ENCODE measurements at places on chromosomes 2 and 18.

- no peak for DNase-seq
These were observed 188.9 kb upstream of the FAM98A start for GRCh38 chr2:33788044-33788443.

GRCh38 chr2:43441195-43441594 is 154.6 kb downstream of the THADA start:
- no peak for DNase-seq

DNA sequence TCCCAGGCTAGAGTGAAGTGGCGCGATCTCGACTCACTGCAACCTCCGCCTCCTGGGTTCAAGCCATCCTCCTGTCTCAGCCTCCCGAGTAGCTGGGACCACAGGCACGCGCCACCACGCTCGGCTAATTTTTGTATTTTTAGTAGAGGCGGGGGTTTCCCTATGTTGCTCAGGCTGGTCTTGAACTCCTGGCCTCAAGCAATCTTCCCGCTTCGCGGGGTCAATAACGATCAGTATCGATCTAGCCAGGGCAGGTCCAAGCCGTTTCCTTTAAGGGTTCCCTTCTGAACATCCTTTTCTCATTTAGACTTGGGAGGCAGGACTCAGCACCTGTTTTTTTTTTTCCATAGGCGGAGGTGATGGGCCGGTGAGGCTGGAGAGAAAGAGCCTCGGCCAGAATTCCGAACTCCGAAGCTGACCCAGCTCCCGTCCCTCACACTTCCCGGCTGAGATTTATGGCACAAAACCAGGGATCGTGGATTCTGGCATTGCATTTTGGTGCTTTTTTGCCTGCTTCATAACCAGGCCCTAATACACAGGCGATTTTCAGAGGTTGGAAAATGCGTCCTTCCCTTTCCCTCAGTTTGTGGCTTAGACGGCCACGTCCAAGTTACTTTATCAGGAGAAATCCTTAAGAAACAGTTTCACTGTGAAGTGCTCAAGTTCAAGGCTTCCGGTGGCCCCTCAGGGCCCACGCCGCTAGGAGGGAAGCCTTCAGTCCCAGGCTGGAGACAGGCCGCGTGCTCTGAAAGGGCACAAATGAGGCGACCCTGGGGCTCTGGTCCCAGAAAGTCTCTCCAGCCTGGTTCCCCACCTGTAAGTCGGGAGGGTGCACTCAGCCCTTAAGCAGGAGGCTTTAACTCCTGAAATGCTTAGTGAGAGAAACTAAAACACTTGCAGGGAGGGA is 998 bp upstream of the SLC66A3 start:
- no peak for DNase-seq

DNA sequence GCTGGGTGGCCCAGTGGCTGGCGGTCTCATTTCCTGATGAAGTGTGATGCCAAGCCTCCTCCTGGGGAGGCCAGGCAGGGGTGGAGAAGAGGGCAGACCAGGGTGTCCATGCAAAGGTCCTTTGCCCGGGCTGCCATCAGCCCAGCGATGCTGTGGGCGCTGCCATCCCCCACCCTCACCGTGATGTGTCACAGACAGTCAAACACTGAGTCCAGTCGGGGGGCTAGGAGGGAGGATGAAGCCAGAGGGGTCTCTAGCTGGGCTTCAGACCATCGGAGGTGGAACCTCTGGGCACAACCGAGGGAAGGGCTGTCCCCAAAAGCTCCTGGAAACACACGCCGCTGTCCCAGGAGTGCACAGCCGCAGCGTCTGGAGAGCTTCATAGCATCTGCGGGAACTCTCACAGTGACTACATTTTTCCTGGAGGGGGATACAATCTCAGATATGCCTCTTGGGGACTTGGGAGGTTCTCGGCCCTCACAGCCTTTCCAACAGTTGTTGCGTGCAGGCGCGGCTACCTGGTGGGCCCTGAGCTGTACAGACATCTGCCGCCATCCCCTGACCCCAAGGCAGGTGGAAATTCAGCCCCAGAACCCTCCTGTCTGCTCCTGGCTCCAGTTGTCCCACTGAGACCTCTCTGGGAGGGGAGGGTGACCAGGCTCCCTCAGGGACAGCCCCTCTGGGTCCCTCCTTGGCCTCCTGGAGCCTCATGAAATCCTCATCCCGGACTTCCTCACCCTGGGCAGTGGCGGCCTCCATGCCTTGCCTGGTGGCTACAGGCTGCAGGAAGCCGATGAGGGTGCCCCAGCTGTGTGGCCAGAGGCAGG is 26.5 kb upstream of the OTOS start:
- DNase-seq: no peak

- no peak for DNase-seq
These were observed 530.7 kb downstream of the CBLN2 start for GRCh38 chr18:72013427-72013850.

- DNase-seq: no peak
These were observed 714.7 kb downstream of the EPHA4 start for GRCh38 chr2:220857368-220857767.

DNA sequence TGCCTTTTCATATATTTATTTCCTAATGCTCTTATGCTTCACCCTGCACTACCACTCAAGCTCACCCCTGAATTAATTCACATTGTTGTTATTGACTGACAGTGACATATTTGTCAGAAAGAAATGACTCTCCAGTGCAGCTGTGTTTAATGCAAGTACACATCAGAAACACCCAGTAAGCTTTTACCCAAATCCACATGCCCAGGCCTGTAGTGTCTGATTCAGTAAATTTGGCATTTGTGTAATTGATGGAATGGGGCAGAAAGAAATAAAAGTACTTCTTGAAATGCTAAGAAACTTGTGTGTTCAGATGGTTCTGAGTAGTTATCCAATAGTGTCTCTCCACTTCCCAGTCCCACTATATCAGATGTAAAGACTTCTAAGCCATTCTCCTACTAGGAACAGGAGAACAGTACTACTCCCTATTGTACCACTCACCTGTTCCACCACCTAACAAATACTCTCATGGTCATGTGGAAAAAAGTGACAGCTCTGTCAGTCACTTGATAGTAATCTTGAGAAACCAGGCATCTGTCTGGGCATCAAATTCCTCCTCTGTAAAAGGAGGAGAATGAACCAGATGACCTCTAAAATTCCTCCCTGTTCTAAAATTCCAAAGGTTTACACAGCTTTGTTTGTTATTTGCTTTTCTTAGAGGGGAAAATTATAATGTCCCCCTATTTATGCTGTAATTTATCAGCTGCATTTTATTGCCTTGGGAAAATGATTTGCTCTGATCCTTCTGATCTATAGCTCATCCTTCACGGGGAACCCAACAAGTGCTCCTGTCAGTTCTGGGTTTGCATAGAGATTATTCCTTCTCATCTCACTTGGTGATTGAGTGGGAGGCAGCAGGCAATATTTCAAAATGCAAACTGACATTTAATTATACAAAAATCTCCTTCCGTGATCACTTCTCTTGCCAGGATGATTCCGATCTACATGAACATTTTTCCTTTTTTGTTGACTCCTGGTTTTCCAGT is 70.9 kb downstream of the ZNF385B start:
- no peak for DNase-seq

DNA sequence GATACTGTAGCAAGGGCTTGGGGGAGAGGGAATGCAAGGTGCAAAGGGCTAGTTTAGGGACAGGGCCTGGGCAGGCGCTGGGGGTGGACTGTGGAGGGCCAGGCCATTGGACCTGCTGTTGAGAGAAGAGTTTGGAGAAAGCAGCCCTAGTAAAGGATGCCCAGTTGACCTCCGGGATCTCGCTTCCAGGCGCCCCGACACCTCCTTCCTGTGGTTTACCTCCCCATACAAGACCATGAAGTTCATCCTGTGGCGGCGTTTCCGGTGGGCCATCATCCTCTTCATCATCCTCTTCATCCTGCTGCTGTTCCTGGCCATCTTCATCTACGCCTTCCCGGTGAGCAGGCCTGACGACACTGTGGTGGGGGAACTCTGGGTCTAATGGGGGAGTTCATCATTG is 229.0 kb downstream of the DYSF start:
- DNase-seq: no peak

All from forelimb muscle (tissue), 1 donor.